ENCODE measurements at places on chromosomes 7 and 10. TPM values are rescaled to one million over a fixed set of nuclear protein-coding genes. Genes with fewer than 3 reads are reported as not detected.

GRCh38 chr10:94035982-94036765 is 42.4 kb downstream of the PLCE1 start:
- no peak overlapping the region for H3K27ac ChIP-seq
- no peak overlapping the region for H3K4me3 ChIP-seq
- H3K4me1 ChIP-seq = no peaks in the 10 kb centered on the region
- H3K36me3 ChIP-seq = no peaks in the 10 kb centered on the region

GRCh38 chr7:105715528-105715927 is 134.2 kb upstream of the EFCAB10 start:
- no peak overlapping the region for H3K27ac ChIP-seq
- H3K27me3 ChIP-seq = no peaks in the 10 kb centered on the region
- no peak for DNase-seq

GRCh38 chr10:112235920-112236319 is 47.3 kb upstream of the TECTB start:
- H3K4me3 ChIP-seq = no peak overlapping the region
- no peak for DNase-seq
- H3K27ac ChIP-seq = no peak overlapping the region
- no peaks in the 10 kb centered on the region for H3K4me1 ChIP-seq
- no peaks in the 10 kb centered on the region for H3K27me3 ChIP-seq

DNA sequence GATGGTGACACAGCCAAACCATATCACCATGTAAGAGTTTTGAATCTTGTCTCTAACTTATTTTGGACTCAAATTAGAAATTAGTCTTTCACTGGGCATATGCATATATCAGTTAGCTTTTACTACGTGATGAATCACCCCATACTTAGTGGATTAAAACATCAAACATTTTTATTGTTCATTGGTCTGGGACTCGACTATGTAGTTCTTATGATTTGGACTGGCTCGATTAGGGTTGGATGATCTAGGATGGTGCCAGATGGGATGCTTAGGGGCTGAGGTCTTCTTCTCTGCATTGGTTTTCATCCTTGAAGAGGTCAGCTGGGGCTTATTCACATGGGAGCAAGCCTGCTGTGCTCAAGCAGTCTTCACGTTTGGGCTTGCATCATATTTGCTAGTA is 264.9 kb downstream of the EXOC4 start:
- H3K27me3 ChIP-seq = no peaks in the 10 kb centered on the region
- H3K27ac ChIP-seq = no peak overlapping the region
- H3K36me3 ChIP-seq = no peaks in the 10 kb centered on the region
- no peak overlapping the region for H3K4me3 ChIP-seq
- H3K4me1 ChIP-seq = no peaks in the 10 kb centered on the region

DNA sequence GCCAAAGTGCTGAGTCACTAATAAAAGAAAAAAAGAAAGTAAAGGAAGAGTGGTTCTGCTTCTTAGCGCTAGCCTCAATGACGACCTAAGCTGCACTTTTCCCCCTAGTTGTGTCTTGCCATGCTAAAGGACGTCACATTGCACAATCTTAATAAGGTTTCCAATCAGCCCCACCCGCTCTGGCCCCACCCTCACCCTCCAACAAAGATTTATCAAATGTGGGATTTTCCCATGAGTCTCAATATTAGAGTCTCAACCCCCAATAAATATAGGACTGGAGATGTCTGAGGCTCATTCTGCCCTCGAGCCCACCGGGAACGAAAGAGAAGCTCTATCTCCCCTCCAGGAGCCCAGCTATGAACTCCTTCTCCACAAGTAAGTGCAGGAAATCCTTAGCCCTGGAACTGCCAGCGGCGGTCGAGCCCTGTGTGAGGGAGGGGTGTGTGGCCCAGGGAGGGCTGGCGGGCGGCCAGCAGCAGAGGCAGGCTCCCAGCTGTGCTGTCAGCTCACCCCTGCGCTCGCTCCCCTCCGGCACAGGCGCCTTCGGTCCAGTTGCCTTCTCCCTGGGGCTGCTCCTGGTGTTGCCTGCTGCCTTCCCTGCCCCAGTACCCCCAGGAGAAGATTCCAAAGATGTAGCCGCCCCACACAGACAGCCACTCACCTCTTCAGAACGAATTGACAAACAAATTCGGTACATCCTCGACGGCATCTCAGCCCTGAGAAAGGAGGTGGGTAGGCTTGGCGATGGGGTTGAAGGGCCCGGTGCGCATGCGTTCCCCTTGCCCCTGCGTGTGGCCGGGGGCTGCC is at the start of gene IL6:
IL6 (plus strand) TSS at position 294 of the 807 bp plus-strand sequence; CDS start at position 357, 63 bp downstream.
- peak within 1 kb of the TSS; percentile 33 for H3K4me3 ChIP-seq
- H3K36me3 ChIP-seq = no peaks in the 10 kb centered on the region
- peak within 1 kb of the TSS; percentile 20 for H3K27ac ChIP-seq

- H3K27ac ChIP-seq = no peak overlapping the region
- H3K4me1 ChIP-seq = no peaks in the 10 kb centered on the region
- no peaks in the 10 kb centered on the region for H3K36me3 ChIP-seq
These were observed 2.3 kb downstream of the UNCX start for GRCh38 chr7:1234881-1235500.

DNA sequence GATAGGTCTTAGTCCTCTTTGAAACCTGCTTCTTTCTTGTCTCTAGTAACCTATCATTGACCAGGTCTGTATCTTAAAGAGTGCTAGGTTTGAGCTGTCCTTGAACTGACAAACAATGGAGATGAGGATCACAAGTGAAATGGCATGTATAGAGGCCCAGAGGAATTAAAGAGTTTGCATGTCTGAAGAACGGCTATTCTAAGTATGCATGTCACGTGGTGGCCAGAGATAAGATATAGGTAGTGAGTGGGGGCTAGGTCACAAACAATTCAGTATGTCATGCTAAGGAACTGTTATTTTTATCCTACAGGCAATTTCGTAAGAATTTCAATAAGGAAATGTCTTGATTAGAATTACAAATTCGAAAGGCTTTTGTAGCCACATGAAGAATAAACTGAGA is 95.3 kb downstream of the SUGCT start:
- H3K27me3 ChIP-seq = no peaks in the 10 kb centered on the region
- no peak for DNase-seq
- H3K4me3 ChIP-seq = no peak overlapping the region
- H3K27ac ChIP-seq = no peak overlapping the region
- peaks cover 2% of the 10 kb centered on the region for H3K4me1 ChIP-seq

- no peaks in the 10 kb centered on the region for H3K27me3 ChIP-seq
- no peaks in the 10 kb centered on the region for H3K36me3 ChIP-seq
- no peak overlapping the region for H3K27ac ChIP-seq
These were observed 161.1 kb upstream of the FRMD4A start for GRCh38 chr10:14491811-14492210.

DNA sequence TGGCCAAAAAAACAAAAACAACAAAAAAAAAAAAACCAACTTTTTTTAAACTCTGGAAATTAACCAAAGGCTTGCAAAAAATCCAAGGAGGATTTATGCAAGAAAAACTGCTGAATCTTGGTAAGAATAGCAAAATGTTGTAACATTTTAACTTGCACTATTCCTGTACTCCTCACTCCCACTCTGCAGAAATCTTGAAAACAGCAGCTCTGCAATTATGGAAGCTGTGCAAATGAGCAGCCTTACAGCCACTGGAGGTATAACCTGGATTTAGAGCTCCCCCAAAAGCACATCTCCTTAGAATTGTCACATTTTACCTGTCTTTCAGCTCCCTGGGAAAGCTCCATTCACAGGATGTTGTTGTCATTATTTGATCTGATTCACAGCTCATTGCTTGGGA is 41.8 kb upstream of the LRGUK start:
- H3K4me1 ChIP-seq = no peaks in the 10 kb centered on the region
- DNase-seq = no peak
- no peaks in the 10 kb centered on the region for H3K36me3 ChIP-seq
- H3K27me3 ChIP-seq = no peaks in the 10 kb centered on the region
- no peak overlapping the region for H3K4me3 ChIP-seq

SLIT1 gene
- under 0.01 TPM for total RNA-seq

Measured in ovary (tissue), 10 donors.